Right atrium auricular region (tissue), 2 donors: ENCODE measurements at places on chromosomes 2 and 18. TPM values are rescaled to one million over a fixed set of nuclear protein-coding genes. Genes with fewer than 3 reads are reported as not detected.

Gene NAT8
- total RNA-seq: not detected

- no peaks in the 10 kb centered on the region for H3K4me1 ChIP-seq
- no peak for DNase-seq
- H3K27me3 ChIP-seq: no peaks in the 10 kb centered on the region
- no peak overlapping the region for H3K4me3 ChIP-seq
These were observed 748.6 kb upstream of the PIK3C3 start for GRCh38 chr18:41206341-41206830.

Gene TMEM127
- total RNA-seq: 88.9 TPM

- H3K36me3 ChIP-seq: no peaks in the 10 kb centered on the region
- H3K27ac ChIP-seq: no peak overlapping the region
- no peak overlapping the region for H3K4me3 ChIP-seq
- DNase-seq: no peak
- no peaks in the 10 kb centered on the region for H3K4me1 ChIP-seq
- peaks cover 20% of the 10 kb centered on the region for H3K27me3 ChIP-seq
These were observed 28.5 kb upstream of the ALPP start for GRCh38 chr2:232349946-232350635.

GRCh38 chr18:39172695-39173421, 1607.3 kb upstream of the CELF4 start:
- H3K4me3 ChIP-seq: no peak overlapping the region
- no peaks in the 10 kb centered on the region for H3K4me1 ChIP-seq
- H3K27ac ChIP-seq: no peak overlapping the region
- DNase-seq: no peak
- H3K36me3 ChIP-seq: no peaks in the 10 kb centered on the region

- H3K36me3 ChIP-seq: no peaks in the 10 kb centered on the region
- no peak overlapping the region for H3K27ac ChIP-seq
- no peak for DNase-seq
- no peaks in the 10 kb centered on the region for H3K4me1 ChIP-seq
- no peak overlapping the region for H3K4me3 ChIP-seq
- H3K27me3 ChIP-seq: no peaks in the 10 kb centered on the region
These were observed 38.7 kb upstream of the POMC start for GRCh38 chr2:25207078-25207545.
